Uterus (tissue), 4 donors: ENCODE measurements at places on chromosomes 1 and 21.

DNA sequence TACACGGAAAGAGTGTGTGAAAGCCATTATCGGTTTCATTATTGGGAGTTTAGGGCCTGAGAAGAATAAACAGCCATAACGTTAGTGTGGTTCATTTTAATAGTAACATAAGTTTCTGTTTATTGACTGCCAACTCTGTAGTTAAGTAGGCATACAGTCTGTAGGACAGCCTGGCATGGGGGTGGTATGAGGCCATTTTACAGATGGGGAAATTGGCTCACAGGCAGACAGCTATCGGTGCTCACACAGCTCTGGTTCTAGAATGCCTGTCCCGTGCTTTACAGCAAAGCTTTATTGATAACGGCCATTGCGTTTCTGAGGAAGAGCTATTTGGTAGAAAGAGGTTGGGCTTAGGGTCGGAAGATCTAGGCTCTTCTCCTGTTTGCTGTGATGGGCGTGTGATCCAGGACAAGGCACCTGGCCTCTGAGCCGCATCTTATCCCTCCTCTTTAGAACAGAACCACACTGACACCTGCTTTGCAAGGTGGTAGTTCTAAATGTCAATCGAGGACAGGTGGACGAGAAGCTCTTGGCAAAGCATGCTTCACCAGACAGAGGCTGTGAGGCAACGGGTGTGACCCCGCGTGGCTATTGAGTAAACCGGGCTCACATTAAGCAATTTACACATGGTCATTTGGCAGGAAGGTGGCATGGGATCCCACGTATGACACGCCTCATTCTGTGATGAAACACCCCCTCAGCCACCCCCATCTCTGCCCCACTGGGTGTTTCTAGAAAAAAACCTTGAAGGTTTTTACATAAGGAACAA lies 14.9 kb downstream of the ETS2 start:
- no peak for DNase-seq
- no peaks in the 10 kb centered on the region for H3K36me3 ChIP-seq
- no peak overlapping the region for H3K27ac ChIP-seq

DNA sequence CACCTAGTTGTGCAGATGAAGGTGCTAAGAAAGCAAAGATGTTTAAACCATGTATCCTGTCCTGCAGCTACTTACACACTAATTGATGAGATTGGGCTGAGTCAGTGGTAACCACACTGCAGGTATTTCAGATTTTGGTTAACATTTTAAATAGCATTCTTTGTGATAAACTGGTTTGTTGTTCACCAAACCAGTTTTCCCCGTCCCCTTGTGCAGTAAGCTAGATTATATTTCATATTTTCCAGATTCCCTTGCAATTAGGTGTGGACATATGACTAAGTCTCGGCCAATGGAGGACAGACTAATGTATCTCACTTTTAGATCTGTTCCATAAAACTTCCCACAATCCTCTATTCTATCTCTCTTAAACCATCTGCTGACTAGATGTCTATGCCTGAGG lies 320.4 kb downstream of the RWDD3 start:
- H3K27ac ChIP-seq = no peak overlapping the region
- no peaks in the 10 kb centered on the region for H3K27me3 ChIP-seq
- H3K4me1 ChIP-seq = no peaks in the 10 kb centered on the region
- DNase-seq = no peak
- no peaks in the 10 kb centered on the region for H3K36me3 ChIP-seq

DNA sequence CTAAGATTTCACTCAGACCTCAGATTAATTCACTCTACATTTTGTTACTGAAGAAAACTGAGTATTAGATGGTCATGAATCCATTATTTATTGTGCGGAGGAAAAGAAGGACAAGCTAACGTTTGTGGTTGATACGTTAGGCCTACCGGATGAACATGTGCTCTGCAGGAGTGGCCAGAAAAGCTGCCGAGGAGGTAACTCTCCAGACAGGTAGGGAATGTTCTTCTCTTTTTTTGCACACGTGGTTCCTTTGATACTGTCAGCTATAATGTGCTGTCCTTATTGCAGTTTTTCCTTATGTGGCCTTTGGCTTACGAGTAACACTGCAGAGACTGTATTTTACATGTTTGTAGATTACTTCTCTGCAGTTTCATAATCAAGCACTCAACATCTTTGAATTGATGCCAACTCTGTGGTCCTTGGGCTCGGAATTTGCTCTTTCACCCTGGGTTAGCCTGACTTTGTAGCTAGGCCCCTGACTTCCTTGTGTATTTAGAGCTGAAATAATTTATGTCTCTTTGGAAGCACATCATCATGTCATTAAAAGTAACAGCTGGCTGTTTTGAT lies 13.6 kb downstream of the MTR start:
- H3K27me3 ChIP-seq = no peaks in the 10 kb centered on the region
- no peaks in the 10 kb centered on the region for H3K4me1 ChIP-seq
- H3K27ac ChIP-seq = no peak overlapping the region

- H3K27ac ChIP-seq = no peak overlapping the region
- no peaks in the 10 kb centered on the region for H3K36me3 ChIP-seq
- H3K27me3 ChIP-seq = no peaks in the 10 kb centered on the region
- DNase-seq = no peak
- no peak overlapping the region for H3K4me3 ChIP-seq
- H3K4me1 ChIP-seq = no peaks in the 10 kb centered on the region
Measured at GRCh38 chr1:111099289-111099688, 40.6 kb downstream of the DRAM2 start.

- H3K27me3 ChIP-seq = no peaks in the 10 kb centered on the region
- no peaks in the 10 kb centered on the region for H3K4me1 ChIP-seq
- DNase-seq = no peak
- no peak overlapping the region for H3K4me3 ChIP-seq
- H3K36me3 ChIP-seq = no peaks in the 10 kb centered on the region
Measured at GRCh38 chr1:243738020-243738419, 112.0 kb downstream of the AKT3 start.

- H3K36me3 ChIP-seq = no peaks in the 10 kb centered on the region
- no peak overlapping the region for H3K27ac ChIP-seq
- DNase-seq = no peak
- no peaks in the 10 kb centered on the region for H3K4me1 ChIP-seq
- H3K27me3 ChIP-seq = no peaks in the 10 kb centered on the region
- no peak overlapping the region for H3K4me3 ChIP-seq
Measured at GRCh38 chr1:115400891-115401290, 62.8 kb upstream of the NGF start.

- DNase-seq = no peak
- H3K4me3 ChIP-seq = no peak overlapping the region
- H3K27me3 ChIP-seq = no peaks in the 10 kb centered on the region
- no peaks in the 10 kb centered on the region for H3K36me3 ChIP-seq
- H3K4me1 ChIP-seq = no peaks in the 10 kb centered on the region
Measured at GRCh38 chr1:19122668-19123067, 87.4 kb downstream of the UBR4 start.

DNA sequence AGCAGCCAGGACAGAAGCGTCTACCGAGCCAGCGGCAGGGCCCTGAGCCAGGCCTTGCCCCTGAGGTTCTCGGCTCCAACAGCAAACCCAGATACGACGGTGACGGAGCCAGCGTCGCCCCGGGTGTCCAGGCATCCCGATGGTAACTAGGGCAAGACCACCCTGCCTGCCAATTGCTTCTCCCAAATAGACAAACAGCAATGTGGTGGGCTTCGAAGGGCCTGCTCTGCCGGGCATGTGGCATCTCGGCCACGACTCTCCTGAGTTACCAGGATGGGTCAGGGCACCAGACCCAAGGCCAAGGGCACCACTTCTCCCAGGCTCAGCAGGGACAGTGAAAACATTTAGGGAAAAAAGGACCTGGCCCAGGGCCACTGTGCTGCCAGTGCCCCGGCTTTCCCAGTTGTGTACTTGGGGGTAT lies 3.2 kb upstream of the ACTRT2 start:
- no peaks in the 10 kb centered on the region for H3K36me3 ChIP-seq
- no peak overlapping the region for H3K4me3 ChIP-seq
- no peak overlapping the region for H3K27ac ChIP-seq
- DNase-seq = no peak
- H3K4me1 ChIP-seq = no peaks in the 10 kb centered on the region

DNA sequence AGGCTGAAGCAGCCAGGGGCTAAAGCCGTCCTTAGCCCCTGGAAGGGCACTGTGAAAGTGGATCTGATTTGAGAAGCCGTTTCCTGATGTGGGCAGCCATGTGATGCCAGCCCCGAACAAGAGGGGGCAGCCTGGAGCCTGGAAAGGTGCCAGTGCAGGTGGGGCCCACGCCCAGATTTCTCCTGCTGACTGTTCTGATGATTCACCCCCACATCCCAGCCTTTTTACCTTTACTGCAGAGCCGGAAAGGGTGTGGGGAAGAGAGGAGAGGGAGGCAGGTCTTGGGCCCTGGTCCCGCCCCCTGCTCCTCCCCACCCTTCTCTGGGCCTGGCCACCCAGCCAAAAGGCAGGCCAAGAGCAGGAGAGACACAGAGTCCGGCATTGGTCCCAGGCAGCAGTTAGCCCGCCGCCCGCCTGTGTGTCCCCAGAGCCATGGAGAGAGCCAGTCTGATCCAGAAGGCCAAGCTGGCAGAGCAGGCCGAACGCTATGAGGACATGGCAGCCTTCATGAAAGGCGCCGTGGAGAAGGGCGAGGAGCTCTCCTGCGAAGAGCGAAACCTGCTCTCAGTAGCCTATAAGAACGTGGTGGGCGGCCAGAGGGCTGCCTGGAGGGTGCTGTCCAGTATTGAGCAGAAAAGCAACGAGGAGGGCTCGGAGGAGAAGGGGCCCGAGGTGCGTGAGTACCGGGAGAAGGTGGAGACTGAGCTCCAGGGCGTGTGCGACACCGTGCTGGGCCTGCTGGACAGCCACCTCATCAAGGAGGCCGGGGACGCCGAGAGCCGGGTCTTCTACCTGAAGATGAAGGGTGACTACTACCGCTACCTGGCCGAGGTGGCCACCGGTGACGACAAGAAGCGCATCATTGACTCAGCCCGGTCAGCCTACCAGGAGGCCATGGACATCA lies at the start of gene SFN:
SFN (plus strand) TSS at position 369 of the 904 bp plus-strand sequence; CDS start at position 433, 64 bp downstream.
- H3K27ac ChIP-seq = no peak within 1 kb of the TSS
- H3K4me1 ChIP-seq = no peaks in the 10 kb centered on the region
- H3K4me3 ChIP-seq = peak within 1 kb of the TSS; percentile 42
- no peaks in the 10 kb centered on the region for H3K27me3 ChIP-seq

GRCh38 chr1:3329640-3330281 lies 124.7 kb upstream of the ARHGEF16 start:
- no peak overlapping the region for H3K4me3 ChIP-seq
- H3K27me3 ChIP-seq = no peaks in the 10 kb centered on the region
- H3K36me3 ChIP-seq = no peaks in the 10 kb centered on the region

DNA sequence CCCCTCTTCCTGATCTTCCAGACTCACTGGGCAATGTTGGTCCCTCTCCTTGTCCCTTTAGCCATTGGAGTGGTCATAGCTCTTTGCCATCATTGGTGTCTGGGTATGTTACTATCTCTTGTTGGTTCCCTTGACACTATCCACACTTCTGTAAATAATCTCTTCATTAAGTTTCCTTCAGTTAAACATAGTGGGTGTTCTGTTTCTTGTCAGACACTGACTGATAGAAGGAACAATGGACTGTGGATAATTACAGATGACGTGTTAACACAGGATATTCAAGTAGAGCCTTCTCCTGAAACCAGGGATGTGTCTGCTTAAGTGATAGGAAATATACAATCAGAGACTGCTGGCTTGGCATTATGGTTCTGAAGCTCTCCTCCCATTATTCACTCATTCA lies 458.3 kb upstream of the USP24 start:
- H3K27me3 ChIP-seq = no peaks in the 10 kb centered on the region
- H3K27ac ChIP-seq = no peak overlapping the region
- no peaks in the 10 kb centered on the region for H3K36me3 ChIP-seq
- no peak for DNase-seq
- no peaks in the 10 kb centered on the region for H3K4me1 ChIP-seq

GRCh38 chr1:164559342-164560051 lies 513 bp downstream of the PBX1 start:
- no peaks in the 10 kb centered on the region for H3K36me3 ChIP-seq
- peak overlapping the region; percentile 88 for H3K4me3 ChIP-seq
- H3K27ac ChIP-seq = peak overlapping the region; percentile 92
- DNase-seq = peak; percentile 39
- H3K4me1 ChIP-seq = no peaks in the 10 kb centered on the region

DNA sequence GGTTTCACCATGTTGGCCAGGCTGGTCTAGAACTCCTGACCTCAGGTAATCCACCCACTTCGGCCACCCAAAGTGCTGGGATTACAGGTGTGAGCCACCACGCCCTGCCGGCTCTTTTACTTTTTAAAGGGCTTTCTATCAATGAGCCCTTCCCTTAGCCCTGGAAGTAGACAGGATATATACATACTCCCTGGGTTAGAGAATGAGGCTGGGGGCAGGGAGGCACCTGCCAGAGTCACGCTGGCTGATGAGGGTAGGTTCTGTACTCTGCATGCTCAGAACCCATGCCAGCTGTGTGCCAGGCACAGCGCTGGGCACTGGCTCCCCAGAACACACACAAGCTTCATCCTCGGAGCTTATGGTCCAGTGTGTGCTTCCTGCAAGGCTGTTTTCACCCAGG lies 113.6 kb upstream of the IPO9 start:
- no peak for DNase-seq
- no peak overlapping the region for H3K4me3 ChIP-seq
- H3K27me3 ChIP-seq = no peaks in the 10 kb centered on the region
- peak overlapping the region; percentile 96 for H3K27ac ChIP-seq
- no peaks in the 10 kb centered on the region for H3K36me3 ChIP-seq
- H3K4me1 ChIP-seq = peaks cover 56% of the 10 kb centered on the region

- H3K4me3 ChIP-seq = no peak overlapping the region
- H3K27ac ChIP-seq = no peak overlapping the region
- no peaks in the 10 kb centered on the region for H3K4me1 ChIP-seq
- H3K36me3 ChIP-seq = no peaks in the 10 kb centered on the region
- no peak for DNase-seq
Measured at GRCh38 chr21:42768324-42769121, 110.8 kb downstream of the WDR4 start.

DNA sequence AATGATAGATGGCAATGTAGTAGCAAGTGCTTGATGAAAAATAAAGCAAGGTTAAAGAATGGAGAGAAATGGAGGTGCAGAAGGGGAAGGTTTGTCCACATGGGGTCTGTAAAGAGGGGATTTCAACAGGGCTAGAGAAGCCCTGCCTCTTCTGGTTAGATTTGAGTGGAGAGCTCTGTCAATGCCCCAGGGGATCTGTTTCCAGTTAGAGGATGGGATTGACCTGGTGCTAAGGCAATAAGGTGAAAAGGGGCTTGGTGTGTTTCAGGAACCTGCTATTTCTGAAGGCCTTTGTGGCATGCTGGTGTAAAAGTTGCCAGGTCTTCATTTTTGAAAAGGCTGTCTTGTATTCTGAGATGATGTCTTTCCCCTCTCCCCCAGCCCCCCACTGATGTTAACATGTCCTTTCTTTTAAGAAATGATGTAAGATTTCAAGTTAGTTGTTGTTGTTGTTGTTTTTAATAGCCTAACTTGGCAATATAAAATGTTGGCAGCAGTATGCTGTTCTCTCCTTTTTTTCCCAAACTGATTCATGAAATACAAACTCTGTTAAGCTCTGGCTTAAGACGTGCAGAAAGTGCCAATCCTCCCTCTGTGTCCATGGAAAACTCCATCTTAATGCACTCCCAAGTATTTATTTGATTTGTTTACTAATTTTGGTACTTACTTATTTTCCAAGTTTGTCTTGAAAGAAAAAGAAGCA lies 370.3 kb upstream of the ADGRL2 start:
- no peak overlapping the region for H3K27ac ChIP-seq
- DNase-seq = no peak
- H3K4me1 ChIP-seq = no peaks in the 10 kb centered on the region
- no peaks in the 10 kb centered on the region for H3K36me3 ChIP-seq
